CD4-positive, alpha-beta T cell treated with Interleukin-15 for 4 hours (primary cell): ENCODE measurements at places on chromosomes 1 and 21.

- DNase-seq, result no peak
These were observed 3.7 kb upstream of the SLC19A1 start for GRCh38 chr21:45545691-45546531.

DNA sequence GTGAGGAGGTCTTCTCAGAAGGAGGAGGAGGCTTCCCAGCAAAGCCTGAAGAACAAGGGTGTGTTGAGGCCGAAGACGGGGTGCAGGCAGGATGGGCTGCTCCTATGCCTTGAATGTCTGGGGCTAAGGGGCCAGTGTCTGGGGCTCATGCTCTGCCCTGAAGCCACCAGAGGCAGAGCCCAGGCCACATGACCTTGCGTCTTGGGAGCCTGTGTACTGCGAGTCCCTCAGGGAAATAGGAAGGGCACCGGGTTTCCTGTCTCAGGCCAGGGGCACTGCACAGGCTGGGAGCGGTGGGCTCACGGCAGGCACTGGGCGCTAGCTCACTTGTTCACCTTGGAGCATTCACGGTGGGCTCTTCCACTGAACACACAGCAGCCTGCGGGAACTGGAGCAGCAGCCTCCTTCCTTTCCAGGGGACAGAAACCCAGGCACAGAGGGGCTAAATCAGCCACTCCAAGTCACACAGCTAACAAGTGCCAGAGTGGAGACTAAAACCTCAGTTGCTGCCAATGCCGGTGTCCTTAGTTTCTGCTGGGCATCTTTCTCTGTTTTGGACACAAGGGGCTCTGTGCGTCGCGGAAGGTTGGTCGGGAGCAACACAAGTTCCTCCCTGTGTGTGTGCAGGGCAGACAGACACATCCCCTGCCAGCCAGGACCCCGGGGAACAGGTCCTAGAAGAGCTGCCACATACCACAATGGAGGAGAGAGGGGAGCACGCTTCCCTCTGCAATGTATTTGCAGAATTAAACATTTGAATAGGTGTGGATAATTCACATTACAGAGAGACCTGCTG lies 104.8 kb upstream of the C1orf174 start:
- DNase-seq, result no peak

DNA sequence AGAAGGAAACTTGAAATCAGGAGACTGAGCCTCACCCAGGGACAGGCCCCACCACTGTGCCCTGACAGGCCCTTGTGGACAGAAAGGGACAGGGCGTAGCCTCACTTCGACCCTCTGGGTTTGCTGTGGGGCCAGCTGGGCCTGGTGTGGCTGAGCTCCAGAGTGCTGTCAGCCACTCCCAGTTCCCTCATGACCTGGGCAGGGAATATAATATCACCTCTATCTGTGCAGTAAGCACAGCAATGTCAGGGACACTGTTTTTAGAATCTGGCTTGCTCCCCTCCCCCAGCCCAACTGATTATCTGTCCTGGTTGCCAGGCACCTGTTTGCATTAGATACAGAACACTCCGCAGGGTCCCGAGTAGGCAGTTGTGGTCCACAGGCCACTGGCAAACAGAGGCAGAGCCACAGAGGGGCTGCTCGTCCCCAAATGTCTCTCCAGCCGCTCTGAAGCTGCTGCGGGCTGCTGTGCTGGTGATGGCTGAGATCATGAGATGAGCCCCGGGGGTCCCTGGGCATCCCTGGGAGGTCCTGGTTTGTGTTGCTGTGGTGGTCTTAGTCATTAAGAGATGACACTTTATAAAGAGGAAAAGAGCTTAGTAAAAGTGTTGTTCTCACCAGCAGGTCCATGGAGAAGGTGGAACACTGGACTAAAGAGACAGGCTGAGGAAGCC lies 51.6 kb downstream of the ETS2 start:
- DNase-seq, result no peak

DNA sequence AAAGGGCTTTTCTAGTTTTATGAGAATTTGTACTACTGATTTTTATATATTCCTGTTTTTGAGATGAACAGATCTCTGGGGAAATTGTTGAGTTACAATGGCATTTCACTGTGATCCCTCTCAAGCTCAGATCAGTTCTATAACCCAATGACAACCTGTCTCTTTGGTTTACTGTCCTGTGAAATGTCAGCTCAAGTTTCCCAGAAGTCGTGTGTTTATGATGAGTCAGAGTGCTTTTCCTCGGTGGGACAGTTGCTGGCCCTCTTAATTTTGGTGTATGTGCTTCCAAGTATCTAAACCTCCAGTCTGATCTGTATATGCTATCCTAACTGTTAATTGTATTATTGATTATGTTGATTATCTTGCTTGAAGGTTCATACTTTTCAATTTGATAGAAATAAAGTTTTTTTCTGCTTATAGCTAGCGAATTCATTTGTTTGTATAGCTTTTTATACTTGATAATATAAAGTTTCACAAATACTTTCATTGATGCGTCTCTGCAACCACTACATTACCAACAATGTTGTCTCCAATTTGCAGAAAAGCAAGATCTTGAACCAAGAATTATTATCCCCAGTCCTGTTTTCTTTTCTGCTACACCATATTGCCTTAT lies 77.5 kb upstream of the DNAJC6 start:
- DNase-seq, result no peak

DNA sequence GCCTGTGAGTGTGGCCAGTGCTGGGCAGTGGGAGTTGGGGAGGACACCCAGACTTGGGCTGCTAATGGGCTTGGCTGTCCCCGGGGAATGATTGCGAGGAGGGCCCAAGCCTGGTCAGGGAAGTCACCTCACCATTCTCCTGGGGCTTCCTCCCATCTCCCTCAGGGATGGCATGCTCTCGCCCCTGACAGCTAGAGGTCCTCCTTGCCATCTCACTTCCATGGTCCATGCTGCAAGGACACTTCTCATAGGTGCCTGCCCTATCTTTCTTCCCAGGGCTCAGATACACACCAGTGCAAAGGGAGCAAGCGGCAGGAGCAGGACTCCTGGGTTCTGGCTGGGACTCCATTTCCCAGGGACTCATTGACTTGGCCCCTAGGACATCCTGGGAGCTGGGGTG lies 4.1 kb downstream of the NTRK1 start:
- no peak for DNase-seq
